Ascending aorta (tissue), 2 donors: ENCODE measurements at places on chromosomes 11 and 22. TPM values are rescaled to one million over a fixed set of nuclear protein-coding genes. Genes with fewer than 3 reads are reported as not detected.
A peak's percentile ranks its signal among the peaks of the same experiment; 100 is the strongest.

- no peak overlapping the region for H3K4me3 ChIP-seq
- no peak overlapping the region for H3K27ac ChIP-seq
- H3K27me3 ChIP-seq = no peaks in the 10 kb centered on the region
- no peak for DNase-seq
- no peaks in the 10 kb centered on the region for H3K36me3 ChIP-seq
- H3K4me1 ChIP-seq = peaks cover 23% of the 10 kb centered on the region
These were observed 2.3 kb downstream of the THY1 start for GRCh38 chr11:119420631-119421030.

GRCh38 chr11:6225896-6226295 lies 8.5 kb downstream of the FHIP1B start:
- no peak overlapping the region for H3K4me3 ChIP-seq
- no peak for DNase-seq
- no peaks in the 10 kb centered on the region for H3K27me3 ChIP-seq
- no peak overlapping the region for H3K27ac ChIP-seq

DNA sequence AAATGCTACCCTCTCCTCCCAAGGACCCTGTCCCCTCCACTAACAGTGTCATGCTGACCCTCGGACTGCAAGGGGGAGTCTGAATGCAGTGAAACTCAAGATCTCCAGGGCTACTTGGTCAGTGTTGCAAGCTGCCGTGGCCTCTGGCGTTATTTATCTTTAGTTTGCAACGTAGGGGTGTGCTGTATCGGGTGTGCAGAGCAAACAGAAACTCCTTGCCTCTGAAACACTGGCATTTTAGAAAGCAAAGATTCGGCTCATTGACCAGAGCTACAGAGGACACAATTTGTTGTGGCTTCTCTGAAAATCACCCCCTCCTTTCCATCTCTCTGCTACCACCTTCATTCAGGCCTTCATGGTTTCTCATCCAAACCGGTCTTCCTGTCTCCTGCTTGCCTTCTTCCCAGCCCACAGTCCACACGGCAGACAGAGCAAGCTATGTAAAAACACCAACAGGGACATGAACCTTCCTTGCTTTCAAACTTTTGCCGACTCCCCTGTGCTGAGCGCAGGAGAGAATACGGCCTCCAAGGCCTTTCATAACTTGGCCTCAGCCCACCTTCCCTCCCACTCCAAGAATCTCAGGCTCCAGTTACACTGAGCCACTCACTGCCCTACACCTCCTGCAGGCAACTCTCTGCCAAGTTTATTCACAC lies 14.9 kb downstream of the FZD4 start:
- peak; percentile 86 for DNase-seq
- H3K27me3 ChIP-seq = no peaks in the 10 kb centered on the region
- H3K4me1 ChIP-seq = peaks cover 19% of the 10 kb centered on the region
- peaks cover 7% of the 10 kb centered on the region for H3K36me3 ChIP-seq
- H3K27ac ChIP-seq = peak overlapping the region; percentile 72
- peak overlapping the region; percentile 21 for H3K4me3 ChIP-seq

- no peaks in the 10 kb centered on the region for H3K4me1 ChIP-seq
- no peaks in the 10 kb centered on the region for H3K27me3 ChIP-seq
- no peak overlapping the region for H3K4me3 ChIP-seq
- H3K27ac ChIP-seq = no peak overlapping the region
- no peak for DNase-seq
These were observed 153.9 kb upstream of the ZC3H12C start for GRCh38 chr11:109939166-109939810.

GRCh38 chr22:46484861-46485595 lies 52.4 kb downstream of the CELSR1 start:
- DNase-seq = no peak
- no peaks in the 10 kb centered on the region for H3K4me1 ChIP-seq
- no peaks in the 10 kb centered on the region for H3K27me3 ChIP-seq
- no peak overlapping the region for H3K4me3 ChIP-seq

DNA sequence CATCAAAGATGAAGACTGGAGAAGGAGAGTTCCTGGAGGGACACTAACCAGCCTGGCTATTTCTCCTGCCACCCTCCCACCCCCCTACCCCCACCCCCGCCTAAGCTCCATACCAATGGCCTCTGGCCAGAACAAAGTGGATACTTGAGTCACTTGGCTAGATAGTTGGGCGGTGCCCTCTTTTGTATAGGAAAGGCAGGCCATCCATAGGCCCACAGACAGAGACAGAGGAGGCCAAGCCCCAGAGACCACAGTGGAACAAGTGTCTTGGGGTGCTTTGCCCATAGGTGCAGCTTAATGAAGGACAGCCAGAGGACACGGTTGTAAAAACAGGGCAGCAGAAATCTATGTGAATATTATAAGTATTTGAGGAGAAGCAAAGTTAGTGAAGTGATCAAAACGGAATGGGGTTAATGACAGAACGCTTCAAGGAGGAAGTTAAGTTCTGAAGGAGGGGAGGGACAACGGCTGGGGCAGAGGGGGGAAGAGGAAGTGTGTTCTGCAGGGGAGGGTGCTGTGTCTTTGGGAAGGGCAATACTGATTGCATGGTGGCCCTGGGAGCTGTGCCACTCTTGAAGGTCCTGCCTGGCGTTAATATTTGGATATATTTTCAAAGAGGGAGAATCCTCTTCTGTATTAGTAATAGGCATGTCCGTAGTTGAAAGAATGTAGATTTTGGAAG lies 32.7 kb downstream of the FLI1 start:
- H3K27me3 ChIP-seq = no peaks in the 10 kb centered on the region
- no peak for DNase-seq
- H3K36me3 ChIP-seq = no peaks in the 10 kb centered on the region
- H3K4me3 ChIP-seq = no peak overlapping the region
- H3K27ac ChIP-seq = peak overlapping the region; percentile 45

- H3K36me3 ChIP-seq = peaks cover 5% of the 10 kb centered on the region
- no peak overlapping the region for H3K27ac ChIP-seq
- DNase-seq = no peak
These were observed 60.9 kb downstream of the TRIM44 start for GRCh38 chr11:35723493-35723892.

- no peaks in the 10 kb centered on the region for H3K4me1 ChIP-seq
- no peak for DNase-seq
- H3K27ac ChIP-seq = no peak overlapping the region
- H3K4me3 ChIP-seq = no peak overlapping the region
- no peaks in the 10 kb centered on the region for H3K27me3 ChIP-seq
- H3K36me3 ChIP-seq = no peaks in the 10 kb centered on the region
These were observed 15.5 kb upstream of the RASD2 start for GRCh38 chr22:35524966-35525686.

DNA sequence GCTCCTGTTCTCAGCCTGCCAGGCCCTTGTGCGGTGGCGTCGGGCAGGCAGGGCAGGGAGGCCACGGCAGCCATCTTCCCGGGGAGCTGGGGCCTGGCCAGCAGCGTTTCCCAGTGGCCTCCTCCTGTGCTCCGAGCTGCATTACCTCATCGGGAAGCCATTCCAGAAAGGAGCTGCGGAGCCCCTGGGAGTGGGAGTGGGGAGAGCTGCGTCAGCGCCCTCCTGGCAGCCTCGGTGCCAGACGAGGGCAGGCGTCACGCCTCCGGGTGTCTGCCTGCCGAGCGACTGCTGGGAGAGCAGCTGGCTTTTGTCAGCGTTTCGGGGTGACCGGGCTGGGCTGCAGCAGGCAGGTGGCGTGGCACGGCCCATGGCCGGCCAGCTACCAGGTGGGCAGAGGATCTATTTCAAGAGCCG lies 30.9 kb upstream of the WNT7B start:
- peak overlapping the region; percentile 99 for H3K27ac ChIP-seq
- peak overlapping the region; percentile 37 for H3K4me3 ChIP-seq
- DNase-seq = peak; percentile 72
- H3K36me3 ChIP-seq = no peaks in the 10 kb centered on the region
- no peaks in the 10 kb centered on the region for H3K27me3 ChIP-seq

- DNase-seq = no peak
- H3K36me3 ChIP-seq = peaks cover 38% of the 10 kb centered on the region
- no peak overlapping the region for H3K4me3 ChIP-seq
- H3K4me1 ChIP-seq = peaks cover 24% of the 10 kb centered on the region
- H3K27ac ChIP-seq = peak overlapping the region; percentile 83
These were observed 62.8 kb downstream of the PRDM11 start for GRCh38 chr11:45209000-45209879.

- DNase-seq = no peak
- no peak overlapping the region for H3K27ac ChIP-seq
- H3K27me3 ChIP-seq = no peaks in the 10 kb centered on the region
- H3K4me3 ChIP-seq = no peak overlapping the region
These were observed 46.7 kb downstream of the NXPE2 start for GRCh38 chr11:114724916-114725524.

GRCh38 chr22:46578824-46579561 lies 41.2 kb upstream of the GRAMD4 start:
- no peaks in the 10 kb centered on the region for H3K27me3 ChIP-seq
- no peak overlapping the region for H3K27ac ChIP-seq
- H3K36me3 ChIP-seq = no peaks in the 10 kb centered on the region
- peak overlapping the region; percentile 91 for H3K4me3 ChIP-seq

- peaks cover 5% of the 10 kb centered on the region for H3K36me3 ChIP-seq
- H3K27me3 ChIP-seq = no peaks in the 10 kb centered on the region
- no peaks in the 10 kb centered on the region for H3K4me1 ChIP-seq
- H3K27ac ChIP-seq = no peak overlapping the region
These were observed 106.6 kb downstream of the EMSY start for GRCh38 chr11:76551400-76551799.

- no peaks in the 10 kb centered on the region for H3K27me3 ChIP-seq
- no peak overlapping the region for H3K4me3 ChIP-seq
- H3K36me3 ChIP-seq = no peaks in the 10 kb centered on the region
- no peak overlapping the region for H3K27ac ChIP-seq
- DNase-seq = no peak
- no peaks in the 10 kb centered on the region for H3K4me1 ChIP-seq
These were observed 7.0 kb upstream of the PRG2 start for GRCh38 chr11:57397394-57397990.

DNA sequence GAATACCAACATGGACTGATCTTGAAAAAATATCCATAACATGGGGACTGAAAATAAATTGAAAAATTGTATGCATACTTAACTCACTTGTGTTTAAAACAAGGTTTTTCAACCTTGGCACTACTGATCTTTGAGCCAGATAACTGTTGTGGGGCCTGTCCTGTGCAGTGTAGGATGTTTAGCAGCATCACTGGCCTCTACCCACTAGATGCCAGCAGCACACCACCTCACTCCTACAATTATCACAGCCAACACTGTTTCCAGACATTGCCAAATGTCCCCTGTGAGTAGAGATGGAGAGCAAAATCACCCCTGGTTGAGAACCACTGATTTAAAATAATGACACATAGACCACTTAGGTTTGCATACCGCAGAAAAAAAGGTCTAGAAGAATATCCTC lies 45.0 kb upstream of the SLC1A2 start:
- H3K27me3 ChIP-seq = no peaks in the 10 kb centered on the region
- no peak for DNase-seq
- H3K36me3 ChIP-seq = no peaks in the 10 kb centered on the region
- H3K4me1 ChIP-seq = no peaks in the 10 kb centered on the region
- H3K27ac ChIP-seq = no peak overlapping the region

- no peak for DNase-seq
- no peaks in the 10 kb centered on the region for H3K36me3 ChIP-seq
- no peaks in the 10 kb centered on the region for H3K27me3 ChIP-seq
- no peak overlapping the region for H3K4me3 ChIP-seq
These were observed 301.4 kb upstream of the PDGFD start for GRCh38 chr11:104465321-104465720.

GRCh38 chr11:100769165-100769564 lies 82.1 kb downstream of the ARHGAP42 start:
- no peaks in the 10 kb centered on the region for H3K36me3 ChIP-seq
- no peaks in the 10 kb centered on the region for H3K4me1 ChIP-seq
- H3K27me3 ChIP-seq = no peaks in the 10 kb centered on the region
- H3K4me3 ChIP-seq = no peak overlapping the region
- H3K27ac ChIP-seq = no peak overlapping the region
- DNase-seq = no peak

- no peaks in the 10 kb centered on the region for H3K36me3 ChIP-seq
- H3K27me3 ChIP-seq = no peaks in the 10 kb centered on the region
- no peak overlapping the region for H3K4me3 ChIP-seq
- H3K27ac ChIP-seq = no peak overlapping the region
- no peaks in the 10 kb centered on the region for H3K4me1 ChIP-seq
These were observed 19.7 kb downstream of the MYO7A start for GRCh38 chr11:77147668-77148321.

DNA sequence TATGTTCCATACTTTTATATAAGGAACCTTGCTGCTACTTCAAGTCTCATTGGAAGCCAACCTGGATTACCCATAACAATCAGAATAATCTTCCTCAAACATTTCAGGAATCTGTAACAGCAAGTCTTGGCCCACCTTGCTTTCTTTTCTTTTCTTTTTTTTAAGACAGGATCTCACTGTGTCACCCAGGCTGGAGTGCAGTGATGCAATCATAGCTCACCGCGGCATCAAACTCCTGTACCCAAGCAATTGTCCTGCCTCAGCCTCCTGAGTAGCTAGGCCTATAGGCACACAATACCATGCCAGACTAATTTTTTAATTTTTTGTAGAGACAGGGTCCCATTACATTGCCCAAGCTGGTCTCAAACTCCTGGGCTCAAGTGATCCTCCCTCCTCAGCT lies 29.3 kb upstream of the PRDM10 start:
- H3K27ac ChIP-seq = no peak overlapping the region
- no peak for DNase-seq

GRCh38 chr11:2888266-2888968 lies 2.8 kb upstream of the CDKN1C start:
- peaks cover 3% of the 10 kb centered on the region for H3K4me1 ChIP-seq
- H3K4me3 ChIP-seq = no peak overlapping the region
- peak; percentile 65 for DNase-seq

GRCh38 chr11:100638648-100639047 lies 48.4 kb upstream of the ARHGAP42 start:
- H3K4me3 ChIP-seq = no peak overlapping the region
- H3K4me1 ChIP-seq = no peaks in the 10 kb centered on the region
- no peaks in the 10 kb centered on the region for H3K36me3 ChIP-seq
- no peak overlapping the region for H3K27ac ChIP-seq
- no peak for DNase-seq

ARHGAP32 gene
- 4.9 TPM for total RNA-seq

OR8A1 gene
- total RNA-seq = not detected

PLA2G6 gene
- total RNA-seq = 79.5 TPM

SCN4B gene
- 1.1 TPM for total RNA-seq

MUC6 gene
- total RNA-seq = not detected

SPTBN2 gene
- 3.2 TPM for total RNA-seq

MUC5B gene
- total RNA-seq = under 0.01 TPM
